ENCODE measurements at places on chromosomes 11 and 22.

DNA sequence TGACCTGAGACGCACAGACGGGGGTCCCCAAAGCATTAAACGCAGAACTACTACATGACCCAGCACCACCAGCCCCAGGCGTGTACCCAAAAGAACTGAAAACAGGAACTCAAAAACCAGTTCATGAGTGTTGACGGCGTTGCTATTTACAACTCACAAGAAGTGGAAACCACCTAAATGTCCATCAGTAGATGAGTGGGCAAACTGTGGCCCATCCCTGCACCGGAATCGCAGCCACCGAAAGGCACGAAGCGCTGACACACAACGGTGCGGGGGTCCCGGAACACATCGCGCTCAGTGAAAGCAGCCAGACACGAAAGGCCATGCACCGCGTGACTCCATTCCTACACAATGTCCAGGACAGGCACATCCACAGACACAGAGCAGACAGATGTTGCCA is 79.2 kb downstream of the TRMU start:
- DNase-seq: no peak

- DNase-seq: no peak
Measured at GRCh38 chr11:11312738-11313137, 40.3 kb downstream of the CSNK2A3 start.

- peak; percentile 56 for DNase-seq
Measured at GRCh38 chr11:116348226-116348625, 424.6 kb downstream of the BUD13 start.

DNA sequence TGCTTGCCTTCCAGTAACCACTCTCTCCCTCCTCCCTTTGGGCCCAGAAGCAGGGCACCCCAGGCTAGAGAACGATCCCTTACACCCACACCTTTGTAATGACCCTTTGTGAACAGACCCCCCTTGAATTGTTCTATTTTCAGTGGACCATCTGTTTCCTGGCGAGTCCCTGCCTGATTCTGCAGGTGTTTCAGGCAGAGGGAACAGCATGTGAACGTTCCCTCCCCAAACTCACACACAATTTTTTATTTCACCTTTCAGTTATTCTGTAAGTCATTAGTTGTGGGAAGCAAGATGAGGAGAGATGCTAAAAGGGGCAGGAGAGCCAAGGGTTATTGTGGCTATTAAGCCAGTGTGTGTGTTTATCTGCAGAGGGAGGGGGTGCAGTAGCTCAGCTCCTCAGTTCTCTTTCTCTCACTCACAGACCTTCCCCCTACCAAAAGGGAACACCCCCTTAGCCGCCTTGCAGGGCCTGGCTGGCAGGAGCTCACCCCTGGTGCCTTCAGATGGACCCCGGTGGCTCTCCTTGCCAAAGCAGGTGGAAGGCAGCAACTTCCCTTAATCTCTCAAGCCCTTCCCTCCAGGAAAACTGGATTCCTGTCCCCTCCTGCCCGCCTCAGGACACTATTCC is 64.8 kb upstream of the SPON1 start:
- DNase-seq: no peak

GRCh38 chr11:130213979-130214281 is 54.3 kb downstream of the ST14 start:
- DNase-seq: no peak

DNA sequence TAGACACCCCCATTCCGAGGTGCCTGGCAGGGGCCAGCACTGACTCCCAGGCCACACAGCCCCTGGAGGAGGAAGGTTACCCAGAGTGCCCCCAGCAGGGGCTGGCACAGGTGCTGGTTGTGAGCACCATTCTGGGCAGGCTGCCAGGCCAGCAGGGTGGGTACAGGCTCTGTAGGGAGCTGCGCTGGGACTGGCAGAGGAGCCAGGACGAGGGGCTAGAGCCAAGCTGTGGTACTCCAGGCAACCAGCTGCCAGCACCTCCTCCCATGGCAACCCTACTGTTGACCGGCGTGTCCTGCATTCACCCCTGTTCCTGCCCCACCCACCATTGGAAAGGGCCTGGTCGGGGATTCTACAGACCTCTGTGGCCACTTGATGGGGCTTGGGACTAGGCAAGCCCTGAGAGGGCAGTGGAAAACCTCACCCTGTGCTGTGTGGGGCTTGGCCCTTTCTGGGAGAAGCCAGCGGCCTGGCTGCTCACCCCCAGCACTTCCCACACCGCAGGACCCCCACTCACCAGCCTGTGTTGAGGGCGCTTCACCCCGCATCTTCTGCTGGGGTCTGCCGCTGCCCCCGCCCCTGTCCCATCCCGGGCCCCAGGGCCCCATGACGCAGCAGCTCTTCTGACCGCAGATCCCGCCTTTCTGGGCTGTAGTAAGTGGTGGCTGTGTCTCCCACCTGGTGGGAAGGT is 1.9 kb downstream of the CLDN5 start:
- peak; percentile 76 for DNase-seq

DNA sequence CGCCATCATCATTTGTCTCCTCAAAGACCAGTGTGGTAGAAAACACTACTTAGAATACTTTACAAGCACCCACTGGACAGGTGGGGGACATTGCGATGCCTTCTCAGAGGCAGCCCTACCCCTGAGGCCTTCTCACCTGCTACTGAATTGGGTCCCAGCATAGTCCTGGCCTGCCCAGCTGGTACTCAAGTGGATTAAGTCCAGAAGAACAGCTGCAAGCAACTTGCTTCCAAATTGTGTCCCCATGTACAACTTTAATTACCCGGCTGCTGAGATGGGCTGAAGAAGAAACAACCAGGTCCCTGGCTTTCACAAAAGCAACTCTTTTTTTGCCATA is 12.3 kb downstream of the ABTB2 start:
- no peak for DNase-seq

DNA sequence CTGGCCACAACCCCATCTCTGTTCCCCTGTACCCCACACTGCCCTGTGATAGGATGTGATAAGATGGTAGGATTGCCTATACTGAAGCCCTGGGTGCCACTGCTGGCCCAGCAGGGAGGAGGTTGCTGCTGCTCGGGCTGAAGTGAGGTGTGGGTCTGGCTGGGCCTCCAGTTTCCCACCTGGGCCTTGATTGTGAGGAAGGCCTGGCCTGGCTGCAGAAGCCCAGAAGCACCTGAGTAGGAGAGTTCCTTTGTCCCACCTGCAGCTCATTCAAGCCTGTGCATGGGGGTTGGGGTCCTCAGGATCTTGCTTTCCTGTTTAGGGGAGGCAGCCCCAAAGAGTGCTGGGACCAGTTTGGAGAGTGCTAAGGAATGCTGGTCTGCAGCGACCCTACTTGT is 3.3 kb downstream of the ST3GAL4 start:
- no peak for DNase-seq

- no peak for DNase-seq
Measured at GRCh38 chr22:42947211-42947990, 67.5 kb downstream of the PACSIN2 start.

- DNase-seq: peak; percentile 81
Measured at GRCh38 chr11:33970984-33971466, 79.1 kb upstream of the LMO2 start.

DNA sequence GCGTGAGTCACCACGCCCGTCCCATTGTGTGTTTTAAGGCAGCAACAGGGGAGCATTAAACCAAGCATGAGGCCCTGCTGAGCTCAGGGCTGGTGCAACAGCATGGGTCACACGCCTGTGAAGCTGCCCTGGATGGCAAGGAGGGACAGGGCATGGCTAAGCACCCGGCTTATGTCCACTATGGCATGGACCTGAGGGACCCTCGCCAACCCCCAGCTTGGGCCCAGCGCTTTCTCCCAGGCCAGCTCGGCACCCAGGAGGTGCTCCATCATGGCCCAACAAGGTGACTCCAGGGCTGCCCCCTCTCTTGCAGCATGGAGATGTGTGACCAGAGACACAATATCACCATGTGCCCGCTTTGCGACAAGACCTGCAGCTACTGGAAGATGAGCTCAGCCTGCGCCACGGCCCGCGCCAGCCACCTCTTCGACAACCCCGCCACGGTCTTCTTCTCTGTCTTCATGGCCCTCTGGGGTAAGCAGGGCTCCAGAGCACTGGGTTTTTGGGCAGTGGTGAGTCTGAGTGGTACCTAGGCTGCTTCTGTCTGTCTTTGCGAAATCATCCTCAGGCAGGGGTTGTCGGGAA is 53.6 kb downstream of the ANO1 start:
- no peak for DNase-seq

DNA sequence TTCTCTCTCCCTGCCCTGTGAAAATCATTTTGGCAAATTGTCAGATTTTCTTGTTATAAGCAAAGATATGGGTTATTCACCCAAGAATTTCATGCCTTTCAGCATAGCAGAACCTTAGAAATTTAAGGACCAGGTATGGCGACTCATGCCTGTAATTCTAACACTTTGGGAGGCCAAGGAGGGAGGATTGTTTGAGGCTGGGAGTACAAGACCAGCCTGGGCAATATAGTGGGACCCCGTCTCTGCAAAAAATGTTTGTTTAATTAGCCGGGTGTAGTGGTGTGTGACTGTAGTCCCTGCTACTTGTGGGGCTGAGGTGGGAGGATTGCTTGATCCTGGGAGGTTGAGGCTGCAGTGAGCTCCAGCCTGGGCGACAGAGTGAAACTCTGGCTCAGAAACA is 27.6 kb downstream of the APLP2 start:
- DNase-seq: no peak

DNA sequence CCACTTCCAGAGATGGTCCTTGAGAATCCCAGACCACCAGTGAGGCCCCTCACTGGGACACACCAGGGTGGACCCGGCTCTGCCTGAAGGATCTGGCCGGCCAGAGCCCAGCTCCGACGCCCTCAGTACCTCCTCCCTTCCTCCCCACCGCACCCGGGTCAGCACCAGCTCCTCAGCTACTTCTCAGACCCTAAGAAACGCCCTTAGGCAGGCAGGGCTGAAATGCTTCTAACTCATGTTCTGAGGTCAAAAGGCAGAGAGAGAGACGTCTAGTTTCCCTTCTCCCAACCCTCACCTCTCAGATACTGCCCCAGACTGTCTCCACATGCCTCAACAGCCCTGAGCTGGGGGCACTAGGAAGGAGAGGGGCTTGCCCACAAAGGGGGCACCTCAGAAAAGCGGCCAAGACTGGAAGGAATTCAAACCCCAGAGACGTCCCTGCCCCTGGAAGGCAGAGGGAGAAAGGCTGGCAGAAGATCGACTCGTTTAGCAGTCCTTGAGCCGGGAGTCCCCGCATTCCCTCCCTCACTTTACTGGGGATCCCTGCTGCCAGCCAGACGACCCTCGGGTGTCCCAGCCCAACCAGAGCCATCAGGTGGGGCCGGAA is 539 bp downstream of the USH1C start:
- no peak for DNase-seq

DNA sequence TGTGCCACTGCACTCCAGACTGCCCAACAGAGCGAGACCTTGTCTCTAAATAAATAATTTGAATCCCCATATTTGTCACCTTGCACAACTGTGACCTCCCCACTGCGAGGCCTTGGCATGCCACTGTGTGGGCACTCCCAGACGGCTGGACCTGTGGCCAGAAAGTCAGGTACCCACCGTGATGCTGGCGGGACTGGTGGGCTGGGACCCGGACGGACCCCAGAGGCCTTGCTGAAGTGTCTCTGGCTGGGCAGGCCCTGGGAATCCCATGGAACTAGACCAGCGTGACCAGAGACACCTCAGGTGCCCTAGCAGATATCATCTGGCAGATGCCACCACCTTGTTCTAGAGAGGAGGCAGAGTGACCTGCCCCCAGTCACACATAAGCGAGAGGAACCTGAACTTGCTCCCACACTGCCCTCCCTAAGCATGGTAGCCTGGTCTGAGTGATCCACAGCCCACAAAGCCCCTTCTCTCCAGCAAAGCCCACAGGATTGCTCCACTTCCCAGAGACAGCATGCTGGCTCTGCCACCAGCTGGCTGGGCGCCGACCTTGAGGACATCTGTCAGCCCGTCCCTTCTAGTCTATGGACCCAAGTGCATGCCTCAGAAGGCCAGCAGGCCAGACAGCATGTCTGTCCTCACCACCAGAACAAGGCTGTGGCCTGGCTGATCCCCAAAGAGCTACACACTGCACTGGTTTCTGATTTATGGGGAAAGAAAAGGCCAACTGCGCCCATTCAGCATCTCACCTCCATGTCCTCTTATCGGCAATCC is 9.5 kb downstream of the MACROD1 start:
- peak; percentile 72 for DNase-seq

DNA sequence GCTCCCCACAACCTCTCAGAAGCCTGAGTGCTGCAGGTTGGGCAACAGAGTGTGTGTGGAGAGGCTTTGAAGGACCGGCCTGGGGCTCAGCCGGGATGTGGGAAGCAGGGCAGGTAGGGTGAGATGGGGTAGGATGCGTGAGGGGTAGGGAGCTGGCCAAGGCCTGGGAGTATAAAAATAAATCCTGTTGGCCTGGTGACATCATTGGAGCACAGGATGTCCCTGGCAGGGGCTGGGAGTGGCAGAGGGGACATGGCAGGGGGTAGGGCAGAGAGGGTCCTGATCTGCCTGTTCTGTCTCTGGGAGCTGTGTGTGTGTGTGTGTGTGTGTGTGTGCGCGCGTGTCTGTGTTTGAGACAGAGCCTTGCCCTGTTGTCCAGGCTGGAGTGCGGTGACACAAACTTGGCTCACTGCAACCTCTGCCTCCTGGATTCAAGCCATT is 28.6 kb downstream of the TEF start:
- DNase-seq: no peak

GRCh38 chr11:104650234-104650633 is 248.0 kb downstream of the CASP12 start:
- no peak for DNase-seq

GRCh38 chr22:38753948-38754750 is 1.6 kb downstream of the SUN2 start:
- peak; percentile 74 for DNase-seq

- peak; percentile 95 for DNase-seq
Measured at GRCh38 chr11:112697391-112698178, 263.6 kb upstream of the NCAM1 start.

GRCh38 chr11:11345099-11345498 is 8.0 kb downstream of the CSNK2A3 start:
- no peak for DNase-seq

- no peak for DNase-seq
Measured at GRCh38 chr11:125128450-125128849, 17.0 kb upstream of the TMEM218 start.

- peak; percentile 94 for DNase-seq
Measured at GRCh38 chr11:112844517-112844916, 116.7 kb upstream of the NCAM1 start.

- DNase-seq: no peak
Measured at GRCh38 chr22:42064629-42065028, 6.0 kb downstream of the NAGA start.

DNA sequence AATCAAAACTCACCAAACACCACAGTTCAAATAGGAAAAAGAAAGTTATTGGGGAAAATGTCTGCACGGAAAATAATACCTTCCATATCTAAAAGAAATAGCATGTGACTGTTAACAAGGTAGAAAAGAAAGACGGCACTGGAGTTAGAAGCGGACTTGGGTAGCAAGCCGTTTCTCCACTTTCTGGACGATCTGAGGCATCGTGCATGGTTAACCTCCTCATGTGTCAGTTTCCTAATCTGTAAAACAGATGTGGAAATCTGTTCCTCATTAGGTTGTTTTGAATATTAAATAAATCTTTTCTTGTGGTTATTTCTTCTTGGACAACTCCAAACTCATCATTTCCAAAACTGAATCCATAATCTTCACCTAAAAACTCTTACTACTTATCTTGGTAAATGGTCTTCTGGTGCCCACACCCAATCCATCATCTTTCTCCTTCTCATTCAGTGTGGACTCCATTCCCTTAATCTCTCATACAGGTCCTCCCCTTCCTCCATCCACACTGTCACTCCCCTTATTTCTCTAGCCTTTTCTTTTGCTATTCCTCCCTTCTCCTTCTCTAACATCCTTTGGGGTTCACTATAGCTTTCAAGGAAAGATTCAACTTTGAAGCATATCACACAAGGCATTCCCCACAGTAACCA is 53.5 kb downstream of the VSIG10L2 start:
- no peak for DNase-seq

- DNase-seq: no peak
Measured at GRCh38 chr11:102497061-102497460, 33.5 kb downstream of the MMP7 start.

GRCh38 chr11:65078151-65078550 is 5.7 kb downstream of the CDCA5 start:
- no peak for DNase-seq
